Thoracic aorta (tissue), 2 donors: ENCODE measurements at places on chromosomes 2 and 18.

DNA sequence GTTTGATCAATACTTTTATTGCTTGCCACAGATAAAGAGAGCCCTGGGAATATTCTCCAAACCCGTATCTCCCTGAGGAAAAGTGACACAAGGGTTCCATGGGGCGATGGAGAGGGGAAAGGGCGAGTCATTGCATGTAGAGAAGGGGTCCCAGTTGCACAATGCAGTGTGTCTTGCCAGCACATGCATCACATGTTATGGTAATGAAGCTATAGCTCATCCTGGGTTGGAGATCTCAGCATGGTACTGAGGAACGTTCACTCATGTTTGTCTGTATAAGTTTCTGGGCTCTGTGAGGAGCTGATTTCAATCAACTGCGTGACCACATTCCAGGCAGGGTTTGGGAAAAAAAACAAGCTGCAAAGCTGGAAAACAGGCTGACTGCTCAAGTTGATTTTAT is 220.7 kb upstream of the MC4R start:
- no peak for DNase-seq

- DNase-seq, result no peak
Observed at GRCh38 chr2:30472326-30472725, 25.3 kb downstream of the LCLAT1 start.

DNA sequence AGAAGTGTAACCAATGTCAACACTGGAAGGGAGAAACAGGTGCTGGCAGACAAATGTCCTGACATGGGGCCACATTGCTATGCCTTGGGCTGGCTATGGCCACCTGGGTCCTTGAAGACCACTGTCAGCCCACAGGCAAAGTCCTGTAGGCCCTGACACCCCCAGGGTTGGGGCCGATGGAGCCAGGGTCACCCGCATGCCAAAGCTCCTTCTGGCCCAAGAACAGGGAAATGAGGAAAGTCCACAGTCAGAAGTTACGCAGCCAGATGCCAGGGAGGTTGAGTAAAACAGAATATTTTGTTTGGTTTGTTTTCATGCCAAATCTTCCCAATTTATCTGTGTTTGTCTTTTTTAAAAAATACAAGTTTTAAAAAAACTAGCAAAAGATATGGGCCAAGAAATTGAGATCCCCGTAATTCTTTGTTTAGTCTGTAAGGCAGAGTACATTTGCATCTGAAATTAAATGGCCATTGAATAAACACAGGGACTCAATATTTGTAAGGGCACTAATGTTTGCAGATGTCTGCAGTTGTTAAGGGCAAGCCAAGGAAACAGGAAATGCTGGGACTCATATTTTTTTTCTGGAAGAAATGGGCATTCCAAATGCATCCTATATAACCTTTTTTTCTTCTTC is 186.4 kb downstream of the FAM210A start:
- DNase-seq, result no peak

GRCh38 chr2:171515672-171516298 is 6.5 kb upstream of the CYBRD1 start:
- no peak for DNase-seq

DNA sequence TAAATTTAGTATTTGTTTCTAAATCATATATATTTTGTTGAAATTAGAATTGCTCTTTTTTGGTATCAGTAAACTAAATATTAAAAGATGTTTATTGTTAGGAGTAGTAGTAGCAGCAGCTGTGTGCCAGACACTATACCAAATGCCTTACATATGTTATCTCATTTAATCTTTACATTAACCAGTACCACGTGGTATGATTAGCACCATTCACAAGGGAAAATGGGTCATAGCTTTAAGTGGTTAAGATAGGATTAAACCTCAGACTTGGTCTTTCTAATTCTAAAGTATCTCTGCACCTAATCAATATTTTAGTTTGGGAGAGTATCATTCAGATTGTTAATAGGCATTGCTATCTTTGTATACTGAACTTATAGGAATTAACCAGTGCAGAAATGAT is 29.0 kb downstream of the PSMD14 start:
- no peak for DNase-seq

DNA sequence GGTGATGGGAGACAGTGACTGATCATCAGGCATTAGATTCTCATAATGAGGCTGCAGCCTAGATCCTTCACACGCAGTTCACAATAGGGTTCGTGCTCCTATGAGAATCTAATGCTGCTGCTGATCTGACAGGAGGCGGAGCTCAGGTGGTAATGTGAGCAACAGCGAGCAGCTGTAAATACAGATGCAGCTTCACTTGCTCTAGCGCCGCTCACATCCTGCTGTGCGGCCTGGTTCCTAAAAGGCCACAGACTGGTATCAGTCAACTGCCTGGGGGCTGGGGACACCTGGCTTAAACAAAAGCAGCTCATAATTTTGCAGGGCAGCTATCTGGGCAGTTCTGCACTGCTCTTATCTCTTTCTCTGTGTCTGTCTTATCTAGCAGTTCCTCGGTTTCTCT is 20.4 kb upstream of the CD226 start:
- DNase-seq, result no peak

GRCh38 chr2:46563186-46563585 is 83.8 kb downstream of the TMEM247 start:
- no peak for DNase-seq

- DNase-seq, result no peak
Observed at GRCh38 chr2:16030206-16031057, 90.1 kb downstream of the MYCN start.

DNA sequence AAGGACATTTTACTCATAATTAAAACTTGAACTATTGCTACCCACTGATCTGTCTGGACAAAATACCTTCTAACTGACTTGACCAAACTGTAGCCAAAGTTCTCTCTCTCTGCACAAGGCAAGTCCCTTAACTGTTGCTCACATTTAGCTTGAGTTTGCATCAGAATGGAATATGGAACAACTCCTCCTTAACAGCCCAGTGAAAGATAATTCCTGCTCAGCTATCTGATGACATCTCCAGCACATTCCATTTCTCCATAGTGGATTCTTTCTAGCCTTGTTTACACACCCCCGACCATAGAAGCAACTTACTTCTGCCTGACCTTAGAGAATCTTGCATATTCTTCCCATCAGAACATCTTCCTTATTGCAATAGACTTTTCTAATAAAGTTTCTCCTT is 317.2 kb upstream of the CDH2 start:
- no peak for DNase-seq

DNA sequence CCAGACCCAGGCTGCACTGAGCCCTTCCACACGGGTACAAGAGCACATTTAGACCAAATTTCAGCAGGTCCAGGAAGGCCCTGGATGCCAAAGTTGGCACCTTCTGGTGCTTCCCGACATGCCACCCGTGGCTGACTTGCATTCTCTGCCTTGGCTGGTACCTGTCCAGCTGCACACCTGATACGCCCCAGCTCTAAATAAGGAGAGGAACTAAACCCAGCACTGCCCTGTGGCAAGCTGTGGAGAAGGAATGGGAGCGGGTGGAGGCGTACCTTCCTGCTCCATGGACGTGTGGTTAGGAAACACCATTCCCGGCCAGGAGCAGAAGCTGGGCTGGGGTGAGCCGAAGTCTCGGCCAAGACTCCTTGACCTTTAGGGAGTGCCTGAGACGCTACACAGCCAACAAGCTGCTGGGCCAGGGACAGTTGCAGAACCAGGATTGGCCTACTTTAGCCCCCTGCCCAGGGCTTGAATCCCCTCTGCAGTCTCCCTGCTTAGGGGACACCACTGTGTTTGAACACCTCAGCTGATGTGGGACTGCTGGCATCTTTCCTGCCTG is 86.5 kb upstream of the TAF1B start:
- no peak for DNase-seq

GRCh38 chr2:71816815-71817214 is 330.8 kb downstream of the CYP26B1 start:
- DNase-seq, result no peak

GRCh38 chr2:88739985-88740600 is 48.6 kb downstream of the RPIA start:
- no peak for DNase-seq

- DNase-seq, result no peak
Observed at GRCh38 chr2:32714521-32714920, 86.7 kb downstream of the TTC27 start.

GRCh38 chr2:142707318-142707717 is 170.1 kb upstream of the KYNU start:
- no peak for DNase-seq

DNA sequence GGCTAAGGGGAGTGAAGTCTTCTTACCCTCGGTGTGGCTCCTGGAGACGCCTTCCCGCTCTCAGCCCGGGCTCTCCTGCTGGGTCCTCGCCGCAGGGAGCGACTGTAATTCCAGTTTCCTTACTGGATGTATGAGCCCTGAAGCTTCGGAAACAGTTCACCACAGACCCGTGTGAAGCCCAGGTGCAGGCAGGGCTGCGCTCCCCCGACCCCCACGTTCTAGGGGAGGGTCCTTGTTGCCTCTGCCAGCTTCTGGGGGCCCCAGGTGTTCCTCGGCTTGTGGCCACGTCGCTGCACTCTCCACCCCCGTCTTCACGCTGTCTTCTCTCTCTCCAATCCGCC is 5.1 kb upstream of the ASB1 start:
- no peak for DNase-seq

- DNase-seq, result no peak
Observed at GRCh38 chr2:24123922-24124580, 782 bp downstream of the FAM228B start.

- no peak for DNase-seq
Observed at GRCh38 chr18:57585855-57586250, 649 bp downstream of the FECH start.

DNA sequence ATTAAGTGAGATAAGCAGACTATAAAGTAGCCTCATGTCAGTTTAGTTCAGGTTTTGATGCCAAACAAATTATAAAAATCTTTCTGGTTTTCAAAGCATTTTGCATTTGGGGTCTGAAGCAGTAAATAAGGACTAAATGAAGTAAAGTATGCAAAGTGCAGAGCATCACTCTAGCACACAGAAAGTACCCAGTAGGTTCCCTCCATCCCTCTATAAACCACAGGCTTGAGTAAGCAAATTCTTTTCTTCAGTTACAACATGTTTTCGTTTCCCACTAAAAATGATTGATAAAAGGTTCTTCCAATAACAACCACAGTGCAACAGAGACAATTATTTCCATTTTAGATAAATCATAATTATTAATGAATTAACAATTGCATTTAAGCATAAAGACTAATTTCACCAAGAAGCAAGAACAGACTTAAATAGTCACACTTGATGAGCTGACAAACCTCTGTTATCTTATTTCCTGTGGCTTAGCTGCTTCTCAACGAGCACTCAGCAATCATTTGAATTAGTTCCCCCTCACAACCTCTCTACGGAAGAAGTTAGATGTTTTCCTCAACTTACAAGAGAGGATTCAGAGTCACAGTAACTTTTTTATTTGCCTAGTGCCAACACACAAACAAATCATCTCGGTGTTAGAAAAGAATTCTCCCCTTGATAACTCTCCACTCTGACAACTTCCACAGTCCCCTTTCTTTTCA is 249.8 kb downstream of the NBAS start:
- DNase-seq, result no peak

DNA sequence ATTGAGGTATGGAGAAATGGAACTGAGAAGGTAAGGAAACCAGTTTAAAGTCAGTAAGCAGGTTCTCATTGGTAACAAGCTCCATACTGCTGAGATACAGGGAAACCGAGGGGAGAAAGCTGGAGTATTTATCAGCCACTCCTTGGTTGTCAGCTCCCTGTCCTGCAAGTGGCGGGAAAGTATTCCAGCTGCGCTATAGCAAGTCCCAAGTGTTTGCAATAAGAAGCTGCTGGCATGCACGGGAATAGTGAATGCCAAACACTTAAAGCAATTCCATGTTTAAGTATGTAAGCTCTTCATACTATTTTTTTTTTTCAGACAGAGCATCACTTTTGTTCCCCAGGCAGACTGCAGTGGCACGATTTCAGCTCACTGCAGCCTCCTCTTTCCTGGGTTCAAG is 1601.1 kb downstream of the SUCLG1 start:
- no peak for DNase-seq

DNA sequence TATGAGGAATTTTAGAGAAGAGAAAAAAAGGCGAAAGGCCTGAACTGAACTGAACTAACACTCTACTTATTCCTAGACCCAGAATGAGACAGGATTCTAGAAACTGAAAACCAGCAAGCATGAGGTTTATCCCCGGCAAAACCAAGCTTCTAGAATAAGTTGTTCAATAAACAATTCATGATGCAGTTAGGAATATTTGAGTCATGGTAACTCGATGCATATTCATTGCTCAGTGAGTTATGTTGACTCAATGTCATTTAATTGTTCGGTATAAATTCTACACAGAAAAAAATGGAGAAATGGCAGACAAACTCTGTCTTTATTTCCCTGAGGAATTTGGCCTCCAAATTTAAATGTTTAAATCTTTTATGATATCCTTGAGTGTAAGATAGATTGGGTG is 321.5 kb downstream of the SATB2 start:
- no peak for DNase-seq

- DNase-seq, result no peak
Observed at GRCh38 chr2:191703079-191703725, 25.3 kb downstream of the NABP1 start.

DNA sequence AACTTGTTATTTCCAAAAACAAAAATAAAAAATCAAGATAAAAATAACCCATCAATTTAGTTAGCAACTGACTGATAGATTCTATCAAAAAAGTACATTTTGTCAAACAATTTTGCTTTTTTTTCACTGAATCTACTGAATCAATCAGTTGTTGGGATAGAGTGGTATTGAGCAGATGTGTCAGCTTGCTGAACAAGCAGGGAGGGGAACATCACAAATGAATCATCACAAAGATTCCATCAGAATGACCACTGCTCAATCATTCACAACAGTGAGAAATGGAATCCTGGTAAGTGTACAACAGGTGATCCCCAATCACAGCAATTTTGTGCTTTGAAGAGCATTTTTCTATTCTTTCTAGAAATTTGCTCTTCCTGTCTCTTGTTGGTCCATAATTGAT is 12.3 kb upstream of the SLC14A2 start:
- DNase-seq, result no peak

DNA sequence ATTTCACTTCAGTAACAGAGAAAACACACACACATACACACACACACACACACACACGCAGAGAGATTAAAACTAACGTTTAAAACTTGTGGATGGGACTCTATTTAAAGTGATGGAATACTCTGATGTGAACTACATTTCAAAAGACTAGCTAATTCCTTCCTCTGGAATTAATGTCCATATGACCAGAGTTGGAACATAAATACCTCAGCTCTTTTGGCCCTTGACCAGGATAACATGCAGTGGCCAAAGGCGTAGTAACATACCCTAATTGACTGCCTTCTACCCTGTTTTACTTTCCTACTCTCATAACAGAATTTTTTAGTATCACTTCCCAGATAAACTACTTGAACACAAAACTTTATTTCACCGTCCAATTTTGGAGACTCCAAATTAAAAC is 671.3 kb upstream of the CHAC2 start:
- DNase-seq, result no peak
